ENCODE measurements at places on chromosomes 11 and 22.

- no peak for DNase-seq
These were observed 50.7 kb downstream of the RRAS2 start for GRCh38 chr11:14308114-14308896.

GRCh38 chr11:67441098-67441563 is 2.1 kb downstream of the CORO1B start:
- no peak for DNase-seq

DNA sequence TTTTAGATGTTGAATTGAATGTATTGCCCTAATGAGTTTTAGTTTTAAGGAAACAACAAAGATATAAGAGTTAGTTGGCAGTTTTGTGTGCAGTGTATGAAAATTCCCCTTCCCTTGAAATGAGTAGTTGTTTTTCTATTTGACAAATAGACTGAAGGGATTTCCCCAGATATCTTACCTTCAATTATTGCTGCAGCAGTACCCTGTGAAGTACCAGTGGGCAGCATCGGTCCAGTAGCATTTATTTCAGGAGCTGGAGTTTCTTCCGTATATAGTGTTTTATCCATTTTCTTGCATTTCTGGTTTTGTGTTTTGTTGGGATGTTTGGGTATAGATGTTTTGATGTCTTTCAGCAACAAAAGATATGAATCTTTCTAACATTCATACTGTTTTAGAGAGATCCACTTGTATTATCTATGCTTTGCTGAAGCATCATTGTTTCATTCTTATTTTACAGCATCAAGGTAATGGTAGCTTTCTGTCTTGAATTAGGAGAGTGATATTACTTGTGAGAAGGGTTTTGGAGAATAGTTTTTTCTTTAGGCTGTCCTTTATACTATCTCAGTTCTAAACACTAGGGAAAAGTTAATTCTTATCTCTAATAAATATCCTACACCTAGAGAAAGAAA is 7.4 kb downstream of the KMT2A start:
- no peak for DNase-seq

- no peak for DNase-seq
These were observed 49.1 kb downstream of the ARRB1 start for GRCh38 chr11:75302371-75302770.

- DNase-seq, result no peak
These were observed 22.8 kb downstream of the NPAT start for GRCh38 chr11:108199446-108200321.

DNA sequence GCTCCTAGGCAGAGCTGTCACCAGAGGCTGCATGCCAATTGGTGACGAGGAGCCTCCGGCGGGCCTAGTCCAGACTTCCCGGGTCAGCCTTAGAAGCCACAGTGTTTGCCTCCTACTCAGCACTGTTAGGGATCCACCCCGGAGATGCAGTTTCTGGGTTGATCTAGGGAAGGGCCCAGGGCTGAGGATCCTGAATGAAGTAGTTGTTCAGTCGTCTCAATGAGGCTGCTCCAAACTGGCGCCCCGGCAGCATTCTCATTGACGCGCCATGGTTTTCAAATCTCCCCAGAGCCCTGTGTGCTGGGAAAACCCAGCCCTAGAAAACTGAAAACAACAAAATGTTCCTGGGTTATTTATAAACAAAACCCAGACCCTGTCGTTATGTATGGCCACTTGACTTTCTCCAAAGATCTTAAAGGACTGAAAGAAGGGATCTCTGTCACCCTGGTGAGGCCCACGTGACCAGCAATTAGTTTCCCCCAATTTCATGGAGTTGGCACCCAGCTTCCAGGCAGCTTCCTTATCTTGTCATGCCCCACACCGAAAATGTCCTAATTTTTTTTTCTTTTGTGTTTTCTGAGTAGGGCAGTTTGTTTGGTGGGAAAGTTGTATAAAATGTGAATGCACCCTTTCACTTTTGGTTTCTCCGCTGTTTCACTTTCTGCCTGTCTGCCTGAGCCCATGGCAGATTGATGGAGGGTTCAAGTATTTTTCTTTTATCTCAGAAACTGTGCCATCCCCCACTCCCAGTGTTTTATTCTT is 2.0 kb upstream of the EHD1 start:
- DNase-seq, result no peak

DNA sequence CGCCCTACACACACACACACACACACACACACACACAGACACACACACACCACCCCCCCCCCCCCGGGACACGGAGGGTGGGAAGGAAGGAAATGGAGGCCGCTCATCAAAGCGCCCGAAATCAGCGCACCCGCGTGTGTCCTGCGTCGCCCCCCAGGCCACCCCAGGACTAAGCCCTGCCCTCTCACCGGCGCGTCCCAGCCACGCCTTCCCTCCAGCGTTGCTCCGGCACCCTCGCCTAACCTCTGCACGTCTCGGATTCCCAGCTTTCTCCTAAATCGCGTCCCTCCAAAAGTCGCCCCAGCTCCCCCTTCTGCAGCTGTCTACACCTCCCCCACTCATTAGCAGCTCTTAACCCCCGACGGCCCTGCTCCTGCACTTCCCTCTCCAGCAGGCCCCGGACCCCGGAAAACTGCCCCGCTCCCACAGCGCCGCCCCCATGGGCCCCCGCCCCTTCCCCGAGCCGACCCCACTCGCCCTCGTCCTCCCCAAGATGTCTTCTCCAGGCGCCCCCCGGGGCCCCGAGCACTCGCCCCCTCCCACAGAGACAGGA is 557 bp downstream of the PACSIN2 start:
- peak; percentile 61 for DNase-seq

DNA sequence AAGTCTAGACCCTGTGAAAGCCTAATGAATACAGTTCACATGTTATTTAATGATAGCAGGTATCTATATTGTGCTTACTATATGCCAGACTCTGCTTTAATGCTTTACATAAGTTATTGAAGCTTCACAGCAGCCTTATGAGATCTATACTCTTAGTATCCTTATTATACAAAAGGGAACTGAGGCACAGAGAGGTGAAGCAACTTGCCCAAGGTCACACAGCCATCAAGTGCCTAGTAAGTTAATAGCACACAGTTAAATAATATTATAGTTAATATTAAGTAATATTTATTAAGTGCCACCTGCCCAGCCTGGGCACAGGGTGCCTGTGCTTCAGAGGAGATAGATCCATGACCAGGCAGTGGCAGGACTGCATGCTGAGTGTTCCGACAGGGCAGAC is 78.1 kb downstream of the TP53I11 start:
- DNase-seq, result no peak

DNA sequence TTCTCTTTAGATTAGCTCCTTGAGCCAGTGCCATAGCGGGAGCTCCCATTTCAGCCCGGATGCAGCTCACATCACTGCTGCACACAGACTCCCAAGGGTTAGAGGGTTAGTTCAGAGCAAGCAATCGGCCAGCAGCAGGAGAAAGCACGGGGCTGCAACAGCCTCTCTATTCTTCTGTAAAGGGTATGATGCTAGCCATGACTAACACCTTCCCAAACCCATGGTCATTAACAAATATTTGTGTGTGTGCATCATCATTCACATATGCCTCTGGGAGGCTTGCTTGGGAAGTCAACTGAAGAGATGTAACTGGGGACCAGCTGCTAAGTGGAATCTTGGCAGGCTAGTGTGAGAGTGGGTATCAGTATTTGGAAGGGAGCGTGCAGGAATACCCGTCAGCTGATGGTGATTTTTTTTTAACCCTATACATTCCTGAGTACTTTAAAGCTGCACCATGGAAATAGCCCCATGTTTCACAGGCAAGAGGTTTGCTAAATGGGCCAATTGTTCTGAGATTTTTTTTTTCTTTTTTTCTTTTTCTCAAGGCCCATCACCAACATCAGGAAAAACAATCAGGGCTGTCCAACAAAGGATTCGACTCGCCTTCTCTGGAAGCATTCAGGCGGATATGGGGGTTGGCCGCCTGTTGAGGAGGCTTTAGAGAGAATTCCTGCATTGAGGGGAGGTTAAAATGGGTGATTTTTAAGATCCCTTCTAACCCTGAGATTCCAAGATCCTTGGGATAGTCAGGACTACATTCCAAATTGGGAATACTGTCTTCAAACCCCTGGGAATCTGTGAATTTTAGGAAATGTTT is 33.2 kb upstream of the CCDC89 start:
- peak; percentile 56 for DNase-seq

GRCh38 chr22:42863349-42863961 is 6.4 kb upstream of the ARFGAP3 start:
- DNase-seq, result no peak

DNA sequence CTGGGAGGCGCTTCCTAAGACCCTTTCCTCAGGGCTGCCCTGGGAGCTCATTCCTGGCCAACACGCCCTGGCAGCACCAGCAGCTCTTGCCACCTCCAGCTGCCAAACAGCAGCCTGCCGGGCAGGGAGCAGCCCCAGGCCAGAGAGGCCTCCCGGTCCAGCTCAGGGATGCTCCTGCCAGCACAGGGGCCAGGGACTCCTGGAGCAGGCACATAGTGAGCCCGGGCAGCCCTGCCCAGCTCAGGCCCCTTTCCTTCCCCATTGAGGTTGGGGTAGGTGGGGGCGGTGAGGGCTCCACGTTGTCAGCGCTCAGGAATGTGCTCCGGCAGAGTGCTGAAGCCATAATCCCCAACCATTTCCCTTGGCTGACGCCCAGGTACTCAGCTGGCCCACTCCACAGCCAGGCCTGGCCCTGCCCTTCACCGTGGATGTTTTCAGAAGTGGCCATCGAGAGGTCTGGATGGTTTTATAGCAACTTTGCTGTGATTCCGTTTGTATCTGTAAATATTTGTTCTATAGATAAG is 7.6 kb downstream of the SLC39A13 start:
- peak; percentile 89 for DNase-seq

- DNase-seq, result no peak
These were observed 3.4 kb downstream of the DCHS1 start for GRCh38 chr11:6652182-6652581.

GRCh38 chr11:1483445-1483961 is 3.1 kb downstream of the MOB2 start:
- no peak for DNase-seq

DNA sequence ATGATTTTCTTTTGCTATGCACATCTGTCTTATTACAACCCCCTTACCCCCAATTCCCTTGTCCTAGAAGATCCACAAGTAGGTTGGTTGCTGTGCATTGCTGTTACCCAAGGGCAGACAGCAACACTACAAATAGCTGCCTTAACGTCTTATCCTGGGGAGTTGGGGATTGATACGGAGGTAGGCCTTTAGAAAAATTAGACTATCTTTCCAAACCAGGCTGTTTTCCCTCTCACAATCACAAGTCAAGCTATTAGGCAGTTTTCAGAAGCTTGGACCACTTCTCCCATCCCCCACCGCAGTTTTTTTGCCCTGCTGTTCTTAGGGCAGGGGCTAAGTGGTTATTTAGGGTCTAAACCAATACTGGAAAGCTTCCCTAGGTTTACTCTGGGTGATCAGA is 2.8 kb upstream of the PHLDB1 start:
- no peak for DNase-seq

GRCh38 chr11:16577490-16577889 is 161.0 kb upstream of the C11orf58 start:
- no peak for DNase-seq

GRCh38 chr11:45209891-45210699 is 63.7 kb downstream of the PRDM11 start:
- DNase-seq, result peak; percentile 95

DNA sequence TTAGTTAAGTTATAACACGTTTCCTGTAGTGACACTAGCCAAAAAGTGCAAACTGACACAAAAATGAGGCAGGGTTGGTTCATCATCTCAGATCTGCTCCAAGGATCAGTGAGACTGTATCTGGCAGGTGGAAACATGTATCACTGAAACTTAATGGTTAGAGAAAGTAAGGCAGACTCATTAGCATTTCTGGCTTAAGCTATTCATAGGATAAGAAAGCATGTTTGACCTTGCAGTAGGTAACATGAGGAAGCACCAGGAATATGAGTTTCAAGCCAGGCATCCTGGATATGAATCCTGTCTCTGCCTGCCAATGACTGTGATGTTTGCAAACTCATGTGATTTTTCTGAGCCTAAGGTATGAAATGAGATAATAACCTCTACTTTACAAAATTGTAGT is 732.1 kb downstream of the NELL1 start:
- no peak for DNase-seq

DNA sequence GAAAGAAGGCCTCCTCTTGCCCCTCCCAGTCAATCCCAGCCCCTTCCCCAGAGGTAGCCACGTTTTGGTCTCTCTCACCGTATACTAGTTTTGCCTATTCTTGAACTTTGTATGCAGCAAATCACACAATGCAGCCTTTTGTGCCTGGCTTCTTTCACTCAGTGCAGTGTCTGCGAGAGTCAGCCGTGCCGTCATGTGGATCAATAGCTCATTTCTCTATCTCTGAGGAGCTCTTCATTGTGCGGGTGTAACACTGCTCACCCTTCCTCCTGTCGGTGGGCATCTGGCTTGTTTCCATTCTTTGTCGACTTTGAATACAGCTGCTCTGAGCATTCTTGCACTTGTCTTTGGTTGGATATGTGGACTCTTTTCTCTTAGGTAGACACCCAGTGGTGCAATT is 146.5 kb downstream of the CACNA1I start:
- no peak for DNase-seq

DNA sequence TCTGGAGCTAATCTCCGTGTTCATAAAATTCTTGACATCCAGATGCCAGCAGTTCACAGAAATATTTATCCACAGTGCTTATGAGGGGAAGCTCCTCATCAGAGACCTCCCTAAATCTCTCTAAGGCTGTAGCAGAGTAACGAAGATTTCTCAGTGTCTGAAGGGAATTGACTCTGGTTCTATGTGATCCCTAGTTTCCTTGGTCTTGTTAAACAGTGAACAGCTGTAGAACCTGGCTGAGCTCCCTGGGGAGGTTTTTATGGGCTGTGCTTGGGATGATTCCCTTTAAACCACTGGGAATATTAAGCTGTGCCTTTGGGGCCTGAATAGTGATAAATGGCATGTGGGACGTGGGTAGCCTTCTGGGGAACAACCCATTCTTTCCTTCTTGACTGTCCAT is 43.7 kb upstream of the ARHGAP20 start:
- no peak for DNase-seq

DNA sequence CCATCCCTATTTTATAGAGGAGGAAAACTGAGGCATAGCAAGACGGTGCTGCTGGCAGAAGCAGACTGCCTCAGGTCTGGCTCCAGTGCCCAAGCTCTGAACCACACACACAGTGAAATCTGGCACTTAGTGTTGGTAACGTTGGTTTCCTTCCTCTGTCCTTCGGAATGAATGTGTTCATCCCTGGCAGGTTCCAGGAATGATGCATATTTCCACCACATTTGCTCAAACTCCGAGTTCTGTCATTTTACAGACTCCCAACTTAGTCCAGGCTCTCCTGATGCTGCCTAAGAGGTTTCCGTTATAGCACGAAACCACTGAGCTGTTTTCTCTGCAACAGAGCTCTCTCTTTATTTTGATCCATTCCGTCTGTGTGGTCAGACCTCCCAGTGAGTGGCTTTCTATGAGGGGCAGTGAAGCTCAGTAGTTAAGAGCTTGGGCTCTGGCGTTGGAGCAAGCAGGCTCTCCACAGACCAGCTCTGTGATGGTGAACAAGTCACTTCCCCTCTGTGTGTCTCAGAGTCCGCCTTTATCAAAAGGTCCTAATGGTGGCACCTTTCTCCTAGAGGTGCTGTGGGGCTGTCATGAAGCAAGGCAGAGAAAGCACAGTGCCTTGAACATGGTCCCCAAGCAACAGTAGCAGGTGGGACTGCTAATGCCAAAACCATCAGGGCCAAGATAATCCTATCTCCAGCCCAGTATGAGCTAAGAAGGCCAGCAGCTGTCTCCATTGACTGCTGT is 200.3 kb downstream of the MYO18B start:
- DNase-seq, result no peak

- no peak for DNase-seq
These were observed 1.0 kb upstream of the GTPBP1 start for GRCh38 chr22:38704654-38705234.
